NCI-H2107 (cell line): ENCODE measurements at places on chromosomes 7 and 10.

DNA sequence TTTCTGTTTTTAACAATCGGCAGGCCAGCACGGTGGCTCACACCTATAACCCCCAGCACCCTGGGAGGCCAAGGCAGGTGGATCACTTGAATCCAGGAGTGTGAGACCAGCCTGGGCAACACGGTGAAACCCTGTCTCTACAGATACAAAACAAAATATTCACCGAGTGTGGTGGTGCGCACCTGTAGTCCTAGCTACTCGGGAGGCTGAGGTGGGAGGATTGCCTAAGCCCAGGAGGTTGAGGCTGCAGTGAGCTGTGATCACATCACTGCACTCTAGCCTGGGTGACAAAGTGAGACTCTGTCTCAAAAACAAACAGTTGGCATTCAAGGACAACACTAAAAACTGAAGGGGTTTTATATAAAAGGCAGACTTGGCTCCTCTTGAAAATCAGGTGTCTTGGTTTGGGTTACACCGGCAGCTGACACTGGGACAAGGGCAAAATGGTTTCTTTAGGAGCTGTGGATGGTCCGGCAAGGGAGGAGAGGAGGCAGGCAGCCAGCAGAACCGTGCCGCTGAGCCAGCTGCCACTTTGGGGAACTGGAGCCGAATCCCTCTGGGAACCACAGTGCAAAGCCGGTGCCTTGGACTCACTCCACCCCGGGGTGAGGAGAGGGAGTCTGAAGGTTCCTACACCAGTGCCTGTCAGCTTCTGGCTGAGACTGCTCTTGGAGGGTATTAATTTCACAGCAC lies 52.6 kb downstream of the CHST3 start:
- DNase-seq: no peak

DNA sequence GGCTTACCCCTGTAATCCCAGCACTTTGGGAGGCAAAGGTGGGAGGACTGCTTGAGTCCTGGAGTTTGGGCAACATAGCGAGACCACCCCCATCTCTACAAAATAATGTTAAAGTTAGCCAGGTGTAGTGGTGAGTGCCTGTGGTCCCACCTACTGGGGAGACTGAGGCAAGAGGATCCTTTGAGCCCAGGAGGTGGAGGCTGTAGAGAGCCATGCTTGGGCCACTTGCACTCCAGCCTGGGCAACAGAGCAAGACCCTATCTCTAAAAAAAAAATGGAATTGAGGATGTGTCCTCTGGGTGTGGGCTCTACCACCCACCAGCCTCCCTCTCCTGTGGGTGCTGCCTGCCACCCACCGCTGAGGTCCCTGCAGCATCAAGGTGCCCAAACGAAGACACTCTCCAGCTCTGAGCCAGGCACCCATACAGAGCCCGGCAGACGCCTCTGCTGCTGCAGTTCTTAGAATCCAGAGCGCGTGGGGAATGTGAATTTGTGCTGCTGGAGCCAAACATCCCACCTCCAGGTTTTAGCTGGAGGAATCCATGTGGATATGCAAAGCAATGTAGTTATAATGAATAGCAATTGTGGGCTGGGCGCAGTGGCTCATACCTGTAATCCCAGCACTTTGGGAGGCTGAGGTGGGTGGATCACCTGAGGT lies 176.0 kb upstream of the TNRC18 start:
- DNase-seq: no peak

GRCh38 chr7:117217106-117218035 lies 105.5 kb downstream of the WNT2 start:
- DNase-seq: no peak

GRCh38 chr7:2358968-2359527 lies 4.4 kb downstream of the EIF3B start:
- no peak for DNase-seq

DNA sequence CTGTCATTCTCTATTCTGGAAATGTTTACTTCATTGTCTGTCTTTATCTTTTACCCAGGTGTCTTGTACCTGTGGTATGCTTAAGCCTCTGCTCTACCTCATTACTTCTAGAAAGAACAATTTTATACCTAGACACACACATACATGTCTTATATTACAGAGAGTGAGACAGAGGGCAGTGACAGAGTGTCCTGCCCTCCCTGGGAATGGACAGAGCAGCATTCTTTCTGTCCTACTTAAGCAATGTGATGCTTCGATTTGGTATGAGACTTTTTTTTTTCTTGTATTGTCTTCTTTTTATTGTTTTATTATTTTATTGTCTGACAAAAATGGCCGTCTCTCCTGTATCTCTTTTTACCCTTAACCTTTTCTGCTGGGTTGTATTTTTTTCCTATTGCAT lies 286.1 kb downstream of the EXOC4 start:
- DNase-seq: no peak

- no peak for DNase-seq
Measured at GRCh38 chr10:37975401-37975991, 951 bp downstream of the ZNF25 start.

- DNase-seq: no peak
Measured at GRCh38 chr7:50591098-50591479, 25.9 kb upstream of the DDC start.

DNA sequence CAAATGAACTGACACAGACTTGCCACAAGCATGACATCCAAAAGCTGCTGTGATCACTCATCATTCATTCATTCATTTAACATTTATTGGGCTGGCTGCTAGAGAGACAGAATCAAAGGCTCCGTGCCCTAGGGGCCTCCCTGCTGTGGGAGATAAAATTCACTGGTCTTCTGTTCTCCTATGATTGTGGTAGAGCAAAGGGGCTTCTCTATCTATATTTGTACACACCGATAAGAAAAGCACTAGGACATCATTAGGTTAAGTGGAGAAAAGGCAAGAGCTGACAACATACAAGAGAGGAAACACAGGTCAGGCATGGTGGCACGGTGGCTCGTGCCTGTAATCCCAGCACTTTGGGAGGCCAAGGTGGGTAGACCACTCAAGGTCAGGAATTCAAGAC lies 847.0 kb downstream of the TYW1 start:
- no peak for DNase-seq

- DNase-seq: no peak
Measured at GRCh38 chr7:129612112-129613015, 844 bp downstream of the NRF1 start.

- DNase-seq: no peak
Measured at GRCh38 chr7:50069613-50070012, 23.4 kb downstream of the ZPBP start.
